ENCODE measurements at places on chromosomes 7 and 10. TPM values are rescaled to one million over a fixed set of nuclear protein-coding genes. Genes with fewer than 3 reads are reported as not detected.

DNA sequence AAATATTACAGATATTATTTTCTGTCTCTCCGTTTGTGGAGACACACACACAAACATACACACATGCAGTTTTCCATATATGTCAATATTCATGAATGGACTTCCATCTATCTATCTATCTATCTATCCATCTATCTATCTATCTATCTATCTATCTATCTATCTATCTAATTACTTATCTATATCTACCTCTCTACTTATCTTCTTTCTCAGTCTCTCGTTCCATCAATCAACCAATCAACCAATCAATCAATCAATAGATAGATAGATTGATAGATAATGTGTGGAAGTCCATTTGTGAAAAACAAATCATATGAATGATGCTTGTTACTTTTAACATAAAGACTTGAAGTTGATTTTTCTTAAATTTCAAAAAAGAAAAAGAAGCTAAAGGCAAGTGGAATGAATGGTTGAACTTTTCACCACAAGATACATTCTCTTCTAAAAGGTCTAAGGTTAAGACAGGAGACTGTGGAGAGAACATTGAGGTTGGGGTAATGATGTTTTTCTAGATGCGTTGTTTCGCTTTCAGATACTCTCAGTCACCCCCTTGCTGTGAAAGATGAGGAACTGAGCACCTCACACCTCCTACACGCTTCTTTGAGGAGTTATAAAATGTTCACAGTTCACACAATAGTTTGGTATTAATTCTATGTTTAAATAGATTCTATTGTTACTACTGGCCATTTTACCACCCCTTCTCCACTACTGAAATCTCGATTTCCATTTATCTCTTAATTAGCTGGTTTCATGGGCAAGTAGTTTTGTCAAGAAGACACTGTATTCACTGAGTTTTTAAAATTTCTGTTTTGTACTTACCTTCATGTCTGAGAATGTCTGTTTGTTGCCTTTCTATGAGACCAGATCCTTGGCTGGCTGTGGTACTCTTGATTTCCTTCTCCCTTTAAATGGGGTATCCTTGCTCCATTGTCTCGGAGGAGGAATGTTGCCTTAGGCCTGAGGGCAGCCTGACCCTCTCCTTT lies 114.1 kb downstream of the EMX2 start:
- no peak for DNase-seq

GRCh38 chr7:22864855-22865601 lies 42.4 kb upstream of the TOMM7 start:
- DNase-seq = no peak

Gene ASB4
- polyA plus RNA-seq = 0.08 TPM

Gene FOXI2
- 2.3 TPM for polyA plus RNA-seq

DNA sequence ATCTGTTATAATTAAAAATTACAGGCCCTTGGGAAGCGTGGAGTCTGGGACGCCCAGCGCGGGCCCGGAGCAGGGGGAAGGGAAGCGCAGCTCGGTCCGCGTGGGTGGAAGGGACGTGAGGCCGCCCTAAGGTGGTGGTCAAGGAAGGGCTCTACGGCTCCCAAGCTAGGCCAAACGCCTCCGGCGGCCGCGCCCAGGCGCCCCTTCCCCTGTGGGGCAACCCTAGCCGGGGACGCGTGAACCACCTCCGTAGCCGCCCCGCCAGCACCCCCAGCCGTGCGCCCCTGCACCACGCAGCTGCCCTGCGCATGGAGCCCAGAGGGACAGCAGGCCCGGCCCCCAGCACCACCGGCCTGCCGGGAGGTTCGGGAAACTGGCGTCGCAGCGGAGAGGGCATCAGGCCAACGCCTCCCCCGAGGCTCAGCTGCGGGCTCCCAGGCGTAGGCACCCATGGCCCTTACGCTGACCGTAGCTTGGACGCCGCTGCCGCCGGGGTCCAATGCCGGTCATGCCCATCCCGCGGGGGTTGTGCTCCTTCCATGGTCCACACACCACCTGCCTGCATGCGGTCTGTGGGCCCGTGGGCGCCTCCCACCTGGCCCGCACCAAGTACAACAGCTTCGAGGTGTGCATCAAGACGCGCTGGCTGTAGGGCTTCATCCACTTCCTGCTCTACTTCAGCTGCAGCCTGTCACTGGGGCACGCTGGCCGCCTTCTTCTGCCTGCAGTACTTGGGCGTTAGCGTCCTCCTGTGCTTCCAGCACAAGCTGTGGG lies 166.7 kb downstream of the SEPTIN7 start:
- DNase-seq = no peak

GRCh38 chr7:1232623-1233332 lies at the start of gene UNCX:
TSS of gene UNCX (plus strand) at chr7:1232872. CDS start at chr7:1233018, 146 bp downstream.
- no peak for DNase-seq

DNA sequence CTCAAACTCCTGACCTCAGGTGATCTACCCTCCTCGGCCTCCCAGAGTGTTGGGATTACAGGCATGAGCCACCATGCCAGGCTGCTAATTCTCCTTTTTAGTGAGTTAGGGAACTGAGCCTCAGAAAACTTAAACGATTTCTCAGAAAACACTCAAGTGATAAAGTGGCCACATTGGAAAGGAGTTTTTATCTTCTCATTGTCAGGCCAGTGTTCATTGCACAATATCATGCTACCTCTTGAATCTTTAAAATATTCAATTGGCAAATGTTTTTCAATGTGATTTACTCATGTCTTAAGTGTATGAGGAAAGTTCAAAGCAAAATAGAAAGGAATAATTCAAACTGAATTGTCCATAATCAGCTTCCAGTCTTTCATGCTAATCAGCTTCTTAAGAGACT lies 80.7 kb downstream of the ITGB8 start:
- no peak for DNase-seq

Measured in right renal pelvis (tissue), 4 donors.